GM12892 (cell line): ENCODE measurements at places on chromosomes 16 and 17.

- no peak for DNase-seq
Measured at GRCh38 chr17:20053361-20053964, 44.3 kb downstream of the SPECC1 start.

GRCh38 chr16:23959752-23960072, 123.9 kb downstream of the PRKCB start:
- no peak for DNase-seq

DNA sequence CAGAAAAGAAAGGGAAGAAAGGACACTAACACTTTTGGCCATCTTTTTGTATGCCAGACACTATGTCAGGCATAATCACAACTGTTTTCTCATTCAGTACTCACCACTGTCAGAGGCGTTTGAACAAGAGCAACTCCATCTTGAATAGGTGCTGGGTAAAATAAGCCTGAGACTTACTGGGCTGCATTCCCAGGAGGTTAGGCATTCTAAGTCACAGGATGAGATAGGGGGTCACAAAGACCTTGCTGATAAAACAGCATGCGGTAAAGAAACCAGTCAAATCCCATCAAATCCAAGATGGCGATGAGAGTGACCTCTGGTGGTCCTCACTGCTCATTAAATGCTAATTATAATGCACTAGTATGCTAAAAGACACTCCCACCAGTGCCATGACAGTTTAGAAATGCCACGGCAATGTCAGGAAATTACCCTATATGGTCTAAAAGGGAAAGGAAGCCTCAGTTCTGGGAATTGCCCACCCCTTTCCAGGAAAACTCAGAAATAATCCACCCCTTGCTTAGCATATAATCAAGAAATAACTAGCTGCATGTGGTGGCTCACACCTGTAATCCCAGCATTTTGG, 14.9 kb upstream of the LYRM9 start:
- DNase-seq = no peak

GRCh38 chr16:907361-907760, 63.4 kb downstream of the LMF1 start:
- no peak for DNase-seq

DNA sequence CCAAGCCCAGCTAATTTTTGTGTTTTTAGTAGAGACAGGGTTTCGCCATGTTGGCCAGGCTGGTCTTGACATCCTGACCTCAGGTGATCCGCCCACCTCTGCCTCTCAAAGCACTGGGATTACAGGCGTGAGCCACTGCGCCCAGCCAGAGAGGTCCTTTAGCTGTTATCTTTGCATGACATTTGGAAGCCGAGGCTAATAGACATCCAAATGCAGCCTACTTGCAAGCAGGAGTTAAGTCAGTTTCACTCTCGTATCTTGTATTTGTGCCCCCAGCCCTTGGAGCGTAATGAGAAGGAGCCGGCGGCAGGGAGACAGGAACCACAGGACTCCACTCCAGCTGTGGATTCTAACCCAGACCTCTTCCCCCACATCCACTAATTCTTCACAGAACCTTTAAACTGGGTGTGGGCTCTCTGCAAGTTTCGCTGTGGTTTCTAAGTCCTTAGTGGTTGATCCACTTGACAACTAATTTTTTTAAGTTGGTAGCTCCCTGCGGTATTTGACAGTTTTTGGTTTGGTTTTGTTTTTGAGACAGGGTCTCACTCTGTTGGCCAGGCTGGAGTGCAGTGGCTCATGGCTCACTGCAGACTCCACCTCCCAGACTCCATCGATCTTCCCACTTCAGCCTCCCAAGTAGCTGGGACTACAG, 3.1 kb upstream of the CYTH1 start:
- no peak for DNase-seq

DNA sequence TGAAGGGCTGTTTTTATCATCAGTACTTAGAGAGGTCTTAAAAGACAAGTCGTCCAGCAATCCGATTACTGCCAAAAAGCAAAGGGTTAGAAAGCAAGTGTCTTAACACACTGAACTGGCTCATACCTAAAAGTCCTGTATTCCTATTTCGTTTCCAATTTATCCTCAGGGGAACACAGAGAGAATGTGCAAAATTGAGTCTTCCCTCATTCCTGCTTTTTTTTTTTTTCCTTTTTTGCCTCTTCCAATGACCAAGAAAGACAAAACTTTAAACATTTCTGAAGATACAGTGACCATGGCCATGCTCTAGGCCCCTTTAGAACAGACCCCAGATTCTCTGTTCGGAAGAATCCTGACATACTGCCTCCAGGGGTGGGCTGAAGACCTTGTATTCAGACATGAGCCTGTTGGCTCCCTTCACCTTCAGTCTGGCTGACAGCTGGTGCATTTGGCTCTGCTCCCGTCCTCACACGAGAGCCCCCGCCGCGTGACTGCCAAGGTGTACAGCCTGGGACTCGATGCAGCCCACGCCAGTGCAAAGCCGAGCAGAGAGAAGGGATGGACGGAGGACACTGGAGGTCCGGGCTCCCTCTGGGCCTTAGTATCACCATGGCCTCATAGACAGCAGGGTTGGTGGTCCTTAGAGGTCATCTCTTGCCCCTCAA, 47.0 kb downstream of the COTL1 start:
- DNase-seq = no peak

DNA sequence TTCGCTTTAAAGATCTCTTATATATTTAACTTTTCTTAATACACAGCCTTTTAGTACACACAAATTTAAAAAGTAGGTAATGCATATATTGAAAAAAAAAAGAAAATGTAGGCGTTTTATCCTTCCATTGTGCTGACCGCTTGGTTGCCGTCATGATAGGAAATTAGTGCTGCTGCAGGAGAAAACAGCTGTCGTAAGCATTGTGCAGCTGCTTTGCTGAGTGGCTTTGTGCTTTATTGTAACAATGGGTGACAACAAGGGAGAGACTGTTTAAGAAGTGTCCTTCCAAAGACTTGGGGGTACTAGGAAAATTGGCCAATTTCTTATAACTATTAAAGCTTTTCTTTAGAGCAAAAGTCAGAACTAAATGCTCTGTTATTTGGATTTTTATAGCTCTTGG, 5.0 kb downstream of the HERPUD1 start:
- no peak for DNase-seq

DNA sequence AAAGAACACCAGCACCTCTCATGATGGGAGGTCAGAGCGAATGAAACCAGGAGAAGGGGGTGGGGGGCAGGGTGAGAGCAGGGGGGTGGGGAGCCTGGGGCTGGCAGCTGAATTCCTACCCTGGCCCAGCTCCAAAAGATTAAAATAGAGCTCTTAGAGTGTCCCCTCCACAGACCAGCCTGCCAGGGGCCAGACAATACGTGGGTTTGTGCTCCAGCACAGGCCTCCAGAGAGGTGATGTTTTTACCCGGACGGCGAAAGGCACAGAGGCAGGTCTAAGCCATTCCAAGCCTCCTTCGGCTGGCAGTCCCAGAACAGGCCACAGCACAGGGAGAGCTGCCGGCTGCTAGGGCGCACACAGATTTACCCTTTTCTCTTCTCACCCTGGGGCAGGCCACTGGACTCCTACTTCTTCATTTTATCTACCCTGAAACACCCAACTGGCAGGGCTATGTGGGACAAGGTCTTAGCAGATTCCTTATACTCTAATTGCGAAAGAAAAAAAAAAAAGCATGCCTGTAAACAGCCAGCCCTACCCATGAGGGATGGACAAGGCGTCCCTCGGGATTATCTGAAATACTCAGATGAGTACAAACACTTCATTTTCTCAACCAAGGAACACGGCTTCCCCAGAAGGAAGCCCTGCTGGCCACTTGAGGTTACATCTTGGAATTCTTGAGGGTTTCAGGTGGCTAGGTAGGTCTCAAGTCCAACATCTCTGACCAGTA, 71.9 kb upstream of the NOG start:
- DNase-seq = no peak

DNA sequence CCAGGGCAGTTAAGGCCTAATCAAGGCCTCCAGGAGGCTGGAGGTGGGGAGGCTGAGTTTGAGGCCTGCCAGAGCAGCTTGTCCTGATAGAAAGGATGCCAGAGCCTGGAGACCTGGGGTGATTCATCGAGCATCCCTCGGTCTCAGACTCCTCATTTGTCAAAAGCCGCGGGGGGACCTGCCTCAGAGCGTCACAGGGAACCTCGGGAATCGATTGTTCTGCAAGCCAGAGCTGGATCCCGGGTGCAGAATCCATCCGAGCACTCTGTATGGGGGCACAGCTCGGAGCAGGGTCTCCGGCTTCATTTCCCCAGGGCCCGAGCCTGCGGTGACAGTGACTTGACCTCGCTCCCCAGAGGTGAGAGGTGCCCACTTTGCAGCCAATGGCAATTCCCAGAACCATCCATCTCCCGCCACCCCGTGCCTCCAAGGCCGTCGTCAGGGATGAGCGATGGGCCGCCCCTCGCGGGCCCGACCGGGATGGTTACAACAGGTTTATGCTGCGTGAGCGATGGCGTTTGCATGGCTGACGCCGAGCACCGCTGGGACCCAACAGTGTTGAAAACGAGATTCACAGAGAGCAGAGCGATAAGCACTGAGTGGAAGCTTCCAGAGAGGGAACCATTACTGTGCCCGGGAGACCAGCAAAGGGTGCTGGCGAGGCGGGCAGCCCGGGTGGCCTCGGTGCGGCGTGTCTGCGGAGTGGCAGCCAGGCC, 117.1 kb upstream of the GSE1 start:
- DNase-seq = no peak

- no peak for DNase-seq
Measured at GRCh38 chr17:35731917-35732805, 722 bp downstream of the RASL10B start.

GRCh38 chr16:17302214-17302613, 168.5 kb downstream of the XYLT1 start:
- no peak for DNase-seq

GRCh38 chr16:74700438-74701225, at the start of gene MLKL:
Gene MLKL, minus strand, starts transcription at chr16:74700862. Its CDS starts 5,105 bp downstream, at chr16:74695757.
- DNase-seq = no peak

DNA sequence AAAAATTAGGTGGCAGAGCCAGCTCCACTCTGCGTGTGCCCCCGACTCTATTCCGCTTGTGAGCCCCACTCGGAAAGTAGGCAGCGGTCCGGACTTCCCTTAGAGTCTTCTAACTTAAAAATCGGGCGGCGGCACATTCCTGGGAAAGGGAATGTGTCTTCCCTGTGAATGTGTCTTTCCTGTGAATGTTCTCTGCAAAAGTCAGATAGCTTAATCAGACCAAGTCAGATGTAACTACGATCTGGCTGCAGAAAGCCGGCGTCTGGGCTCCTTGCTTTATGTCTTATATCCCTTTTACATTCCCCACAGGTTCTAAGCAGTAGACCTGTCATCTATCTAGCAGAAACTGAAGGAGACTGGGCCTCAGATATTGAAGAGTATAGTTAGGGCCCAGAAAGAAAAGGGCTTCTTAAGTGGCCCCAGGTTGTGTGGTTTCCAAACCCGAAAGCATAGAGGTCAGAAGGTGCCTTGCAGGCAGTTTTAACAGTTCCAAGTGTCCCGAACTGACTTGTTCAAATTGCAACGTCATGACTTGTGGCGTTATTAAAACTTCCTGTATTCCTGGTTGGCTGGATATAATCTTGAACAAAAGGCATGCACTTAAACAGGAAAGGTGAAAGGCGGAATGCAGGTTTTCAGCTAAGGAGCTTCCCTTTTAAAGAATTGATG, 601 bp downstream of the PHKB start:
- no peak for DNase-seq

DNA sequence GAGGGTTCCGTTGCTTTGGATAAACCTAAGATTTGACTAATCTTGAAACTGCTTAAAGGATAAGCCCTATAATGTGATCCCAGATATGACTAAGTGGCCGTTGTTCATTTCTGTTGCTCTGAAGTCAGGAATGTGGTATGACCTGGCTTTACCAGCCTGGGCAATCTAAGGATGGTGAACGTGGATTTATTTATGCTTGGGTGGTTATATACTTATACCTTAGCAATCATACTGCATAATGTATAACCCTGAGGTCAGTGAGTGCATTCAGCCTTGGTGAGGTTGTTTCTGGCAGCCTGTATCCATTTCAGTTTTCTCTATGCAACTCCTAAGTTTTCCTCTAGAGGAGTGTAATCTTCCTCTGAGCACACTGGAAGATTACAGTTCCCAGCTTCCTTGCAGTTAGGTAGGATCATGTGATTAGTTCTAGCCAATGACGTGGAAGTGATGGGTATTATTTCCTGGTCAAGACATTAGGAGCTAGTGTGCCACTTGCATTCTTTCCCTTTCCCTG, 41.9 kb downstream of the FTO start:
- no peak for DNase-seq

- no peak for DNase-seq
Measured at GRCh38 chr17:70994194-70994593, 824.9 kb downstream of the KCNJ2 start.

- DNase-seq = no peak
Measured at GRCh38 chr16:47247690-47248089, 103.9 kb upstream of the NETO2 start.

- DNase-seq = no peak
Measured at GRCh38 chr16:24906199-24906808, 60.5 kb downstream of the SLC5A11 start.

- DNase-seq = peak; percentile 47
Measured at GRCh38 chr16:3173892-3174617, 13.9 kb upstream of the OR1F1 start.

- DNase-seq = no peak
Measured at GRCh38 chr17:838486-838885, 56.3 kb downstream of the MRM3 start.

DNA sequence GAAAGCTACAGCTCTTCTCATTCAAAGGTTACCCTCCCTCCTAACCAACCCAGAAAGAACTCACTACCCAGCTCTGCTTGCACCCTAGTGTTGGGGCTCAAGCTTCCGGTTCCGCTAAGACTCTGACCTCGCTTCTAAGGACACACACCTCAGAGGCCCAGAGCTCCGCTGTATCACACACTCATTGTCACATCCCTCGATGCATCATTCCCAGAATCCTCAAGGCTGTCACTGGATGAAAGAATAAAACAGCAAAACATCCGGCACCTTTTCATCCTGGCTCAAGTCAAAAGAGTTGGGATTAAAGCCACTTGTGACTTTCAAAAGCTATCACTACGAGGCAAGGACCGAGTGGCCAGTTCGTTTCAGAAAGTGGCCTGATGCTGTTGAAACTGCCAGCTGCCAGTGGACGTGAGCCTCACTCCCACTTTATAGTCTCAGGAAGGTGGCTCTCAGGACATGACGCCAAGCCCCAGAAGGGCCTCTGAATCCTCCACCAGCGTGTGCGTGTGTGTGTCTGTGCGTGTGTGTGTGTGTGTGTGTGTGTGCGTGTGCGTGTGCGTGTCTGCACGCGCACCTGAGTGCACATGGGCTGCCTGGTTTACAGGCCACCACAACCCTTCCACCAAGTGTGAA, 29.0 kb downstream of the ZFHX3 start:
- no peak for DNase-seq

DNA sequence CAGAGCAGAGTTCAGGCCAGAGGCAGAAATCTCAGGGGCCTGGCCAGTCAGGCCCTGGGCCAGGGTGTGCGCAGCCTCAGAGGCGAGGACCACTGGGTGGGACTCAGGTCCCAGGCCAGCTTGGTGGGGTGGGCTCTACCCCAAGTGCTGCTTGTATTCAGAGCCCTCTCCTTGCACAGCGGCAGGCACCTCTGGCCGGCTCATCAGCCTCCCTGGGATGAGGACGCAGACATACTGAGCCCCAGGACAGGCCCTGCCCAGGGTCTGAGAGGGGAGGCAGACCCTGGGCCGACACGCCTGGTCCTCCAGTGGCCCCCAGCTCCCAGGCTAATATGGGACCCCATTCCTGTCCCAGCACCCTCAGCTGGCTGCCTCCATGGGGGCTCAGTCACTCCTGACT, 7.6 kb upstream of the IL27 start:
- no peak for DNase-seq
